Ovary (tissue), 10 donors: ENCODE measurements at places on chromosomes 3 and 15.

GRCh38 chr3:98223907-98224672 lies 40.0 kb upstream of the OR5H6 start:
- no peak for DNase-seq

GRCh38 chr3:42133500-42134298 lies 42.5 kb downstream of the TRAK1 start:
- no peak for DNase-seq

- DNase-seq: no peak
Observed at GRCh38 chr3:111723293-111724215, 128.4 kb upstream of the ZBED2 start.

GRCh38 chr3:177213801-177214535 lies 16.7 kb upstream of the TBL1XR1 start:
- no peak for DNase-seq

GRCh38 chr15:66775127-66776105 lies 73.4 kb downstream of the SMAD6 start:
- DNase-seq: peak; percentile 71

GRCh38 chr15:89664441-89665350 lies 9.4 kb upstream of the KIF7 start:
- no peak for DNase-seq

GRCh38 chr3:42491881-42492507 lies 10.4 kb upstream of the VIPR1 start:
- no peak for DNase-seq

DNA sequence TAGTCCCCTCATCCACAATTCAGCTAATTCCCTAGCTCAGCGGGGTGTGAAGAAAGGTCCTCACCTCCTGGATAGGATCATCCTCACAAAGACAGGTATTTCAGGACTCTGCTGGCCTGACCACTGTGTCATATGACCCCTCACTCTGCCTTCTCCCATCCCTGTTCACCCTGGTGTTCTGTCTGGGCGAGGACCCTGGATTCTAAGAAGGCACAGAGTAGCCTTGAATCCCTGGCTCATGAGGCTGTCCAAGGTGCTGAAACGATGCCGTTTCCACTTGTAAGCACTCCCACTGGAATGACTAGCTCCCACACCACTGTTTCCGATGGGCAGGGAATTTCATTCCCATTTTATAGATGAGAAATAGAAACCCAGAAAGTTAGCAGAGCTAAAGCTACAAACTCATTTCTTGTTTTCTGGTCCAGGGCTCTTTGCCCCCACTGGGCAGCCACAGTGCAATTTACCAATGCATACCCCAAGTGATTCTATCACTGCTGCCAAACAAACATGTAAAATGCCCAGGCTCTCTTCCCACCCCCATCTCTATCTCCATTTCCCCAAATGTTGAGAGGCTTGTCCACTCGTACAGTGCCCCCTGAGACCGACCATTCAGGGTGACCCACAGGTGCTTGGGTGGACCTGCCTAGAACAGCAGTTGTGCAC lies 83.2 kb downstream of the RAB11A start:
- peak; percentile 24 for DNase-seq

DNA sequence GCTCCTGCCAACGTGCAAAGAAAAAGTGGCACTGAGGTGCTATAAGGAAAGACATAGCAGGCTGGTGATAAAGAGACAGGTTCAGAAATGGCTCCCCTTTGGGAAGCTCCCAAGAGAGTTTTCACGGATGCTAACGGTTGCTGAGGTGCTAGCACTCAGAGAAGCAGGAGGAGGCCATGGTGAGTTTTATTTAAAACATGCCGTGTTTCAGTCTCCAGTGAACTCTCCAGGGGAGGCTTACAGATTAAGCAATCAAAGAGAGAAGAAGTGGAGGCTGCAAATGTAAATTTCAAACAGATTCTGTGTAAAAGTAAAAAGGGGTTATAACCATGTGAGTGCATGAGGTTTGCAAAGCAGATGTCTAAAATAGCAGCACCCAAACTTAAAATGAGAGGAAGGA lies 346.2 kb downstream of the NTRK3 start:
- no peak for DNase-seq

DNA sequence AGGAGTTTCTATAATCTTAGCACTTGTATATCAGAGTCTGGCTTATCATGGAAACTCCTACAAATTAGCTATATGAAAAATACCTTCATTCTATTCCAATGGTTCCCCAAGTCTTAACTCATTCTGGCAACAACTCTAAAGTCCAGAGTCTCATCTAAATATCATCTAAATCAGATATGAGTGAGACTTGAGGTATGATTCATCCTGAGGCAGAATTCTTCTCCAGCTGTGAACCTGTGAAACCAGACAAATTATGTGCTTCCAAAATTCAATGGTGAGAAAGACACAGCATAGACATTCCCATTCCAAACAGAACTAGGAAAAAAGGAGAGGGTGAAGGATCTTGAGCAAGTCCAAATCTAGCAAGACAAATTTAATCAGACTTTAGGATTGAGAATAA lies 138.8 kb downstream of the THRB start:
- no peak for DNase-seq
